Amniotic stem cell (primary cell): ENCODE measurements at places on chromosomes 1 and 21.

- DNase-seq = no peak
Observed at GRCh38 chr1:29984166-29984861, 739.1 kb downstream of the MATN1 start.

DNA sequence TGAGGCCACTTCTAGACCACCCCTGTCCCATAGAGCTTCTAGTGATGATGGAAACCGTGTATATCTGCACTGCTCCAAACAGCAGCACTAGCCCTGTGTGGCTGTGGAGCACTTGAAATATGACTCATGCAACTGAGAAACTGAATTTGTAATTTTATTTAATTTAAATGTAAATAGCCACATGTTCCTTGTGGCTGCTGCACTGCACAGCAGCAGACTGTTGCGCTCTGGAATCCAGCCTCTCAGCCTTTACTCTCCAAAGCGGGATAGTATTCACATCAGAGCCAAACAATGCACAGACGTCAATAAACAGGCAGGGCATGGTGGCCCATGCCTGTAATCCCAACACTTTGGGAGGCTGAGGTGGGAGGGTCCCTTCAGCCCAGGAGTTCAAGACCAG lies 12.0 kb downstream of the CAPN2 start:
- no peak for DNase-seq

DNA sequence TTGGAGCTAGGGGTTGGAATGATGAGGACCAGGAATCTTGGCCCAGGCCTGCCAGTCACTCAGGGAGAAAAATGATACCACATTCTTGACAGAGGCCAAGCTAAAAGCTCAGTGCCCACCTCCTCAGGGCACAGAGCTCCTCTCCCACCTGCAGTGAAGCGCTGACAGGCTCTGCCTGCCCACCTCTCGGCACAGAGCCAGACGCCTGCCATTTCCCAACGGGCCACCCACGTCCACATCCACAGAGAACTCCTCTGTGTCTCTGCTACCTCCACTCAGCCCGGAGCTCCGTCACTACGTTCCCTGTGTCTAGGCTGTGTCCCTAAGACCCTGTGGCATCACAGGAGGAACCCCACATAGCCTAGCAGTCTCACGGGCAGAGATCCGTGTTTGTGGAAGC lies 60.8 kb downstream of the MRPL37 start:
- DNase-seq = no peak

DNA sequence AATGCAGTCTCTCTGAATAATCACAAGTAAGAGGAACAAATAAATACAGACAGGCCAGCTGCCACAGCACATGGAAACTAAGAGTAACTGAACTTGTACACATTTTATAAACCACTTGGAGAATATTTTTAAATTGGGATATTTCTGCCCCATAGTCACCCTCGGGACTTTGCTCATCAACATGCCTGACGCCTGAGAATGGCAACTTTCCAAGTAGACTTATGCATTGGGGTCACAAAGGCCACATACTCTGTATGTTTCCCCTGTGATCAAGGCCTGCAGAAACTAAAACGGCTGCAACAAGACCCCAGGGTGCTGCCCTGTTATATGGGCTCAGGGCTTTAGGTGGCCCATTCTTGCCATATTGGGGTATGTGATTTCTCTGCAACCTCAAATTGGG lies 38.3 kb upstream of the GJA5 start:
- no peak for DNase-seq

DNA sequence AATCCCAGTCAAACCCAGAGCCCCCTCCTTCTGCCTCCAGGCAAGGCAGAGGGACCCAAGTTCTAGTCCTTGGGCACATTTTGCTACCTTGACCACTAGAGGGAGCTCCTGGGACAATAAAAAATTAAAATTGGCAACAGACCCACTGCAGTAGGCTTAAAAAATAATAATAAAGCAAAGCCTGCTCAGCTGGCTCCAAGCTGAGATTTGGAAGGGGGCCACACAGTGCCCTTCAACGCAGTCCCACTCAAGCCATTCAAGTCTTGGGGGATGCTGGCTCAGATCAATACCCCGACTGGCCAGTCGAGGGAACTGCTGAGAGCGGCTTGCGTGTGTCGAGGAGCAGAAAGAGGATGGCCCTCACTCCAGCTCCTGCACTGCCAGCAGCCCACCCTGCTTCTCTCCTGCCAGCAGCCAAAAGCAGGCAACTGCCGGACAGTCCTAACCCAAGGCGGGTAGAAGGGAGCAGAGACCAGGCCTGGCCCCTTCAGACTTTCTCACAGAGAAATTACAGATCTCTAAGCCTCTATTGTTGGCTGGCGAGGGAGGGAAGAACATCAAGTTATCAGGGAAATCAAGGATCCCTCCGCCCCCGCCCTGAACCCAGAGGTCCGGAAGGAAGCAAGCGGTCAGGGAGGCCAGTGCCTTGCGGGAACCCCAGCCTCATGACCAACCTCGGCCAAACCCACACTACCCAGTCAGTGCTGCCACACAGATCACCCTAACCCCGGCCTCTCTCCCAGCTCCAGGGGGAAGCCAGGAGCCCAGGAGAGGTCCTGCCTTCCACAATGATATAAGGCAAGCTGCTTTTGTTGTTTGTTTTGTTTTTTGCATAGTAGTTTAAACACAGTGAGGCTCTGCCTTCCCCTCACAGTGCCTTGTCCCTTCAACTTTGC lies 4.9 kb upstream of the ALDH4A1 start:
- peak; percentile 24 for DNase-seq

DNA sequence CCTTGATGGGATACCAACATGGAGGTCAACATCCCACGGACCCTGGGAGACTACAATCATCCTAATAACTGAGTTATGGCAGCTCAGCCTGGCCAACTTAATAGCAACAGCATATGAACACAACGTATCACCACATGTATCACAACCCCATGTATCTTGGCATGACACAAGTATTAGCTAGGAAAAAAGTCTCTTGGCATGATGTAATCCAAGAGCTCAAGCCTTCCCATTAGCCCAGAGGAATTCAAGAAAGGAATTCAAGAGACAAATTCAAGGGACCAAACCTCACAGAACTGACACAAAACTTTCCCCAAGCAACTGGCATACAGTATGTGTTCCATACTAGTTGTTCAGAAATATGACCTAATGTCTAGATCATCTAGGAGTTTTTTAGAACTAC lies 100.9 kb upstream of the HMGB4 start:
- no peak for DNase-seq

GRCh38 chr1:30715216-30715615 lies 8.2 kb downstream of the MATN1 start:
- no peak for DNase-seq

DNA sequence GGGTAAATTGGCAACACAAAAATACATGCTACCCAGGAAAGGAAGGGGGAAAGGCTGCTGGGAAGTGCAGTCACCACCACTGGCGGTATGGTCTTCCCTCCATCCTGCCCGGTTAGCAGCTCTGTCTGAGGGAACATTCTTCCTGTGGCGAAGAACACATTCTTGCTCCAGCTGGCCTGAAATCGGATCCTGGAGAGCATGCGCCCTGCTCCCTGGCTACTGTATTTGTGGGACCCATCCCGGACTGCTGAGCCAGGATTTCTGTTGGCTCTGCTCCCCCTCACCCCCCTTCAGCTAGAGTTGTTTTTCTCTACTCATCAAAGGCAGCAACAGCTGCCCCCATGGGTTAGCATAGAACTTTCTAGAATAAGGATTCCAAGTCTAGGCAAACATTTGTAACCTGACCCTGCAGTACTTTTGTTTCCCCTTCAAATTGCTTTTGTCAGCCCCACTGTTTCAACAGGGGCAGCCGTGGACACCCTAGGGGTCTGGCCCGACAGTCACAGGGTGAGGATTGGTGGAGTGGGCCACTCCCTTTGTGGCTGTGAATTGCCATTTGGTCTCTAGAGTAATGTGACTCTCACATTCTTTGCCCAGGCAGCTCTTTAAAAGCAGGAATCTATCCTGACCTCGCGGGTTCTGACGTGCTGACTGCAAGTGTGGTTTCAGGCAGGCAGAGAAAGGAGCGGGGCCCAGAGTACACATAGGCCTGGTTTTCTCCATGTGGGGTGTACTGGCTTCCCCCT lies 157.7 kb downstream of the TOMM20 start:
- peak; percentile 34 for DNase-seq

GRCh38 chr21:45865106-45865835 lies 116.3 kb upstream of the COL6A1 start:
- peak; percentile 50 for DNase-seq

DNA sequence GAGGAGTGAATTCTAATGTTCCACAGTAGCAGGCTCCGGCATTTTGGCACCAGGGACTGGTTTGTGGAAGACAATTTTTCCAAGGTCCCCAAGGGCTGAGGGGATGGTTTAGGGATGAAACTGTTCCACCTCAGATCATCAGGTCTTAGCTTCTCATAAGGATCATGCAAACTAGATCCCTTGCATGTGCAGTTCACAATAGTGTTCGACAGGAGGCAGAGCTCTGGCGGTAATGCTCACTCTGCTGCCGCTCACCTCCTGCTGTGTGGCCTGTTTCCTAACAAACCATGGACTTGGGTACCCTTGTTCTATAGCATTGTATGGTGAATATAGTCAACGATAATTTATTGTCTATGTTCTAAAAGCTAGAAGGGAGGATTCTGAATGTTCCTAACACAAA lies 16.6 kb downstream of the CRNN start:
- DNase-seq = no peak

DNA sequence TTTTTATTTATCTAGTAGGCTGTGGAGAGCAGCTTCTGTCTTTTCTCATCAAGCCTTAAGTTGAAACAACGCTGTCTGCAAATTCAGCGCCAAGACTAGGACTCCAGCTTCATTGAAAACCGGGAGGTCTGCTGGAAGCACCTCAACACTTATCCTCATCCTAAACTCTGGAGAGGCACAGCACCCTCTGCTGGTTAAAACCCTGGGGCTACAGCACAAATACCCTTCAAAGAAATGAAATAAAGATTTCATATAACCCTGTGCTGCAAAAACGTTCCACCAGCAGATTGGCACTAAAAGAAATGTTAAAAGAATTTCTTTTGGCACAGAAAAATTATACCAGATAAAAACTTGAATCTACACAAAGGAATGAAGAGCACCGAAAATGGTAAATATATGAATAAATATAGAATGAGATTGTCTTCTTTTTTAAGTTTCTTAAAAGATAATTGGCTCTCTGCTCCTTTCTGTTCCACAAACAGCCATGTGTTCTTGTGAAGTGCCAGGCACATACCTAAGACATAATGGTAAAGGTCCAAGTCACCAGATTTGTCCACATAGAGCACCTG lies 227.7 kb upstream of the SAMSN1 start:
- DNase-seq = no peak

DNA sequence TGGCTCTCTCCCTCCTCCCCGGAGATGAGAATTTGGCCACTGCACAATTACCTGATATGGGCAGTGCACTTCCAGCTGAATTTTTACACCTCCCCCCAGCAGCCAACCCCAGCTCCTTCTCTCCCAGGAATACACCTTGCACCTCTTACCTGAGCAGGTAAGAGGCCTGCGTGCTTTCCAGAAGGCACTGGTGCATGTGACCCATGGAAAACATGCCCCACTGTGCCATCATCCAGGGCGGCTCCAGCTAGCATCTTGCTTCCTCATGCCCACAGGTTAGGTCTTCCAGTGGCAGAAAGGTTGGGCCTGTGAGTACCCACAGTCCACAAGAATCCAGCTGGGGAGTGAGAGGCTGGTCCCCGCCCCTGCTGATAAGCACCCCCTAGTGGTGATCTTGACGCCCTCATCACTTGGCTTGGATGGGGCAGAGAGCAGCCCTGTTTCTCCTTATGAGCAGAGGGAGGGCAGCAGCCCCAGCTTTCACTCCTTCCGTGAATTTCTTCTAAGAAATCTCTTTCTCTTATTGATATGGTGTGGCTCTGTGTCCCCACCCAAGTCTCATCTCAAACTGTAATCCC lies 57.8 kb downstream of the EDARADD start:
- no peak for DNase-seq

DNA sequence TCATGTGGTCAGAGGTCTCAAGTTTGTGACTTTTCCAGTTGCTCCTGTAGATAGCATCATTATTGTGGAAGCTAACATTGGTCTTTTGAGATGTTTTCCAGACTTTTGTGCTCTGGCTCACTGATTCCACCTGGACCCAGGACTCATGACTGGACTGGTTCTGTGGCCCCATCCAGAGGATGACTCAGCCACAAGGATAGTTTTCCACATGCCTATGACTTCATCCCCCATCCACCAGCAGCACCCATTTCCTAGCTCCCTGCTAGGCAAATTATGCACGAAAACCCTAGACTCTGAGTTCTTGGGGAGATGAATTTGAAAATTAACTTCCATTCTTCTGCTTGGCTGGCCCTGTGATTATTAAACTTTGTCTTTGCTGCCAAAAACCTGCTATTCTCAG lies 949.3 kb downstream of the MRPL39 start:
- DNase-seq = no peak

DNA sequence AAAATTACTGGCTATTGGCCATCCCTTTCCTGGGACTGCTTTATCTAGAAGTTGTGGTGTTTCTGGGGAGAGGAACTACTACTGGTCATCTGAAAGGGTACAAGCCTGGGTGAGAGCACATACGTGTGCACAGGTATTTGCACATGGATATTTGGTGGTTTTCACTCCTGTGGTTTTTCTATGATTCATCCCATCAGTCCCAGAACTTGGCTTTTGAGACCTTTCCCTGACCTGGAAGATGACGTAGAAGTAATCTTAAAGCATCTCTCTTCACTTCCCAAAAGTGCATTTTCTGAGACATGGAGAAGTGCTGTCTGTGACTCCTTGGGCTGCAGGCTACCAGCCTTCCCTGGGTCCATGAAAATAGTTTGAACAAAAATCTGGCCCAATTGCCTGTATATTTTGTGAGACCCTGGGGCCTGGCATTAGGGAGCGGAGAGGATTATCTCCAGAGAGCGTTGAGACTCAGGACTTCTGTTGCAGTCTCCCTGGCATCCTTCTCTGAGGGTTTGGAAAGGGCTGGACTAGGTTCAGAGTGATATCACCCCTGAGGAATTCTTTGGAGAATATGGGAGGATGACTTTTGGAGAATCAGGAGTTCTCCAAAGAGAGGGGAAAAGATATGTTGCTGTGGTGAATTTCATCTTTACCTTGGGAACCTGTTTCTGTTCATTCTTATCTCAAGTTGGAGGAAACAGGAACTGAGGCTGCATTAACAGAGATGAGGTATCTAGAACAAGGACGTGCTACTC lies 130.8 kb downstream of the NOS1AP start:
- no peak for DNase-seq

- DNase-seq = no peak
Observed at GRCh38 chr1:58821309-58821708, 37.5 kb upstream of the JUN start.

GRCh38 chr1:101379950-101380349 lies 143.1 kb downstream of the S1PR1 start:
- no peak for DNase-seq

DNA sequence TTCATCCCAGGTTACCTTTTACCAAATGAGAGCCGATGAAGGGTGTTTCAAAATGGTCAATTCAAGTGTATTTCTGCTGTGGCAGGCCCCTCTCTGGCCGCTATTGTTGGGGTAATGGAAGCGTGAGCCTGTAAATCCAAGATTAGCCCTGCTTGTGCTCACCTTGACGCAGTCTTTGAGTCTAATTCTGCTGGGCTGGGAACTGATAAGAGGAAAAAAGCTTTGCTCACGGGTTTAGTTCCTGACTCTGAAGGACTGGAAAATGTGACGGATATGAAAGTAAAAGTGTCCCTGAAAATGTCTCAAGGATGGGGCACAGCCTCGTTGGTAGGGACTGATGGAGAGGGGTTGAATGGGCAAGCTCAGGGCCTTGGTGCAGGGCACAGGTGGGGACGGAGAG lies 125.9 kb upstream of the GALNT2 start:
- DNase-seq = no peak

- DNase-seq = no peak
Observed at GRCh38 chr21:38506661-38507281, 8.5 kb upstream of the ERG start.
